ENCODE measurements at places on chromosomes 7 and 10.

DNA sequence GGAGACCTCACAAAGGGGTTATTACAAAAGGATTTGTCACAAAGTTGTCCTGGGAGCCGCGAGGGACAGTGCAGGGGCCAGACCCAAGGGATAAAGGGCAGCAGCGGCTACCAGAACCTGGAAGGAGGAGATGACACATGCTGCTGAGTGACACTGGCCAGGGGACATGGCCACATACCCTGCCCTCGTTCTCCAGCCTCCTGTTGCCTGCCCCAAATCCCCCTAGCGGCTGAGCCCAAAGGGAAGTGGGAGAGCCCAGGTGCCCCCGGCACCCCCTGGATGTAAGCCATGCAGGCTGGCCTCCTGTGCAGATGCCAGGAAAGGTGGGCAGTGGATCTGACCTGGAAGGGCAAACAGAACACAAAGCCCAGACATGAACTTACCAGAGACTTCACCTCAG lies 42.7 kb downstream of the C10orf143 start:
- DNase-seq: no peak

- no peak for DNase-seq
These were observed 182.1 kb downstream of the EVX1 start for GRCh38 chr7:27424749-27425148.

DNA sequence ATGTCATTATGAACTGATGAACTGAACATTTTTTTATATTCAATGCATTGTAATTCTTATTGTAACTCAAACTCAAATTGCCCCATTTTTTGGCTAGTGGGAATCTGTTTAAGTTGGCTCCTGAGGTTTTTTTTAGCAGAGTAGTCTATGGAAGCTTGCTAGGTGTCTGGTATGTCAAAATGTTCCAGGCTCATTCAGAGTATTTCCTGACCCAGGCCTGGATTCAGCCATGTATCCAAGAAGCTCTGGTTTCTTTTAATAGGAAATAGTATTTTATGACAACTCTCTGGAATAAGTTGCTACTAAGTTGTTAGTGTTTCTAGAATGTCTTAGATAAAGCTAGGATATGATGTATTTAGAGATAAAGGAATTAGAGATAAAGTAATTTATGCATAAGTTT lies 288.0 kb downstream of the ARL4A start:
- no peak for DNase-seq

DNA sequence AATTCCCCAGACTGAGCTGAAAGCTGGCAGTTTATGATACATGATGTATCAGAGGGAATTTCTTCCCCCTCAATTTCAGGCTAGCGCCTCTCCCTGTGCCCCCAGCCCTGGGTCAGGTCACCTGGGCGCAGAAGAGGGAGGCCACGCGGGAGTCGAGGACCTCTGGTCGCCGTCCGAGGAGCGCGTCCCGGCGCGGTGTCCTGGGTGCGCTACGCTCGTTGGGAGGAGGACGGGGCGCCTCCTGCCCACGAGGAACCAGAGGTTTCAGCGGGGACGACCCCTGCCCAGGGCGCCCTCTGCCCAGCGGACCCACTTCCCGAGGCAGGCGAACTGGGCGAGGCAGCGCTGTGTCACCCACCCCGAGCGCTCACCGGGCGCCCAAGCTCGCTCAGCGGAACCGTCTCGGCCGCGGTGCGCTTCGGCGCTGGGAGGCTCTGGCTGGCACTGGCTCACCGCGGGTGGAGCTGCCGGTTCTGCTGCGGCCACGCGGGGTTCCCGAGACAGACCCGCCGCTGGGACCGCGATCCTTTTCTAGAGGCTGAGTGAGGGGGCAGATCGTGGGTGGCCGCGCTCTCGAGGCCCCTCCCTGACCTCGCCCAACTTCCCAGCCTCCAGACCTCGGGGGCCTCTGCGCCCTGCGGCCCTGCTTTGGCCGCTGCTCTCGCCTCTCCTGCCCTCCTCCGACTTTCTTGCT lies at the start of gene FAM237B:
Gene FAM237B (minus strand): TSS at position 504 of the 694 bp plus-strand sequence. CDS start 1,556 bp downstream, outside the sequence.
- DNase-seq: no peak

DNA sequence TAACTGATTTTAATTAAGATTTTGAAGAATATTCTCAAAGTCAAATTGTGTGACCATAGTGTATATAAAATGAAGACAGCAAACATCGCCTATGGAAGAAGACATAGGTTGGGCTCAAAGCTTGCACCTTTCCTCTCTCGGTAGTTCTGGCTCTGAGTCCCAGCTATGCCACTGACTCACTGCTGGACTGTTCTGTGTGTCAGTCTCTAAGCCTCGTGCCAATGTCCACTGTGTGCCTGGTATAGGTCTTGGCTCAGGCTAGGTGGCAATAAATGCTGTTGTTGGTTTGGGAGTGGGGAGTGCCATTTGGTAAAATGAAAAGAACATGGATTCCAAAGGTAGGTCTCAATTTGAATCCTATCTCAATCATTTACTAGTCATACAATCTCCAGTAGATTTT lies 137.5 kb upstream of the RHEB start:
- DNase-seq: no peak

DNA sequence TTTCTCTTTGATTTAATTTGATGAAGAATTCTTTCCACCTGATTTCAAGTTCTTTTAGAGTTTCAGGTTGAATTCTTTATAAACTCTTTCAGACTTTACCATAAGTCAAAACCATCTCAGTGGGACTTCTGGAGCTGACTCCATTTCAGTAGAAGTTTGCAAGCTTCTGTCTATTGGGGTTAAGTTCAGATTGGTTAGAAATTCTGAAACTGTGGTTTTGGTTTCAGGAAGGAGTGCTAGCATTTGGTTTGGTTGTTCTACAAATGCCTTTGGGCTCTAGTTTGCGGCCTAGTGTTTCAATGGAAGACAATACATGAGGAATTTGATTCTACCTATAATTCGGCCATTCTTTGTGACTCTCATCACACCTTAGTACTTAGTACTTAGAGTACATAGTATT lies 176.8 kb upstream of the RHOBTB1 start:
- DNase-seq: no peak

DNA sequence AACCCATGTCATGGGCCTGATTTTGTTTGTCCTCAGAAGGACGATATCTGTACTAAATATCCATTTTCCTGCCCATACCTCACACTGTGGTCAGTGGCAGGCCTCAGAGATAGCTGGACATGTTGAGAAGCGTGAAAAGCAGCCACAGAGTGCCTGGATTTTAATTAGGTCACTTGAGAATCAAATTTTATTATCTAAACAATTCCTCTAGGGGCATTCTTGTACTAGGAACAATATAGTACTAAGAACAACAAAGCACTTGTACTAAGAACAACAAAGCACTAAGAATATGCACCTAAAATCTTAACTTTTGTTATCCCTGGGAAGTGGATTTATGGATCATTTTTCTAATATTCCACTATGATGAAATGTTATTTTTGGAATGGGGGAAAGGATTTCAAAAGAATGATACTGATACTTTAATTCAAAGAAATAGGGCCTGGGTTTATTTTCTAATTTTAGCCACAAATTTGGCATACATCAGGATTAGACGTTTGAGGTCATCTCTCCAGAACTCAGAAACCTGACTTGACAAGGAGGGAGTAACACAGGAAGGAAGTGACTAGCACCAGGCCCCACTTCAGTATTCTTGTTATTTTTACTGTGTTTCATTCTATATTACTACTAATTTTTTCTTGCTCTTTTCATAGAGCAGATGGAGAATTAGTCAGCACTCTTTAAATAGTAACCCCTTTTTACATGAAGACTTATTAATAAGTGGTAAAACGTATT lies 112.2 kb downstream of the EXOC4 start:
- DNase-seq: no peak

DNA sequence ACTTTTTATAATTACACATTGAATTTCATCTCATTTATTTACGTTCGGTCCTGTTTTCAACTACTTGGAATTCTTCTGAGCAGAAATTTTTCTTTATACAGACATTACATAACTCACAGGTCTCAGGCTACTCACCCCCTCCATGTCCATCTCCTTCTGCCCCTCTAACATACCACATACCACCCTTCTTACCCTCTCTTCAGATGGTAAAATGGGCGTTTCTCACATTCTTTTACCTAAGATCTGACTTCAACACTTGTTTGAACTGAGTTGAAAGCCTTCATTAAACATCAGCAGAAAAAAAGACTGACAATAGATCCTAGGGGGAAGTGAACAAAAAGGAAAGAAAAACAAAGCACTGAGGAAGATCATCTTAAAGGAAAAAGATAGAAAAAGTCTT lies 309.7 kb downstream of the CTNNA3 start:
- no peak for DNase-seq

DNA sequence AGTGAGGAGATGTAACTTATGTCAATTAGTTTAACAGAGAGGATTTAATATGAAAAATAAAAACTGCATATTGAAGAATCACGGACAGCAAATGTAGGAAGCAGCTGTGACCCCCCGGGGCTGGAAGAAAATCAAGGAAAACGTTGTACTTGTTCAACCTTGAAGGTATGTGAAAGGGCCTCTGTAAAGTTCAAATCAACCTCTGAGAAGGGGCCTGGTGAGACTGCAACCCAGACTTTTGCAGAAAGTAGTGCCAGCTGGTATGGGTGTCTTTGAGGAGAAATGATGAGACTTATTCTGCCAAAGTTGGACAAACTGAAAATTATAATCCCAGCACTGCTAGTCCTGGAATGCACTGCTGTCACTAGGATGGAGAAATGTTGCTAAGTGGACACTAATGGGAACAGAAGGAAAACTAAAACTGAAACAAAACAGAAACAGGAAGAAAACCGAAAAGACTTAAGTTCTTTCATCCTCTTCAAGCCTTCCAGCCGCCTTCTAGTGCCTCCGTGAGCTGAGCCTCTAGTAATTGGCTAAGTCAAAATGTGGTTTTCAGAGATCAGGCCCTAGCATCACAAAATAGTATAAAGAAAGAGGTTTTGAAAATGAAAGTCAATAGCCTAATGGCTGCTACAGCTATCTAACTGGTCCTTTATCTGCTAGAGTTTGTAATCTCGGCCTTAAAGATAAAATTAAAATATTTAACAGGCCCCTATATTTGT lies 253.7 kb upstream of the SORCS1 start:
- DNase-seq: no peak

- DNase-seq: no peak
These were observed 181.3 kb downstream of the SDK1 start for GRCh38 chr7:3482147-3482921.

DNA sequence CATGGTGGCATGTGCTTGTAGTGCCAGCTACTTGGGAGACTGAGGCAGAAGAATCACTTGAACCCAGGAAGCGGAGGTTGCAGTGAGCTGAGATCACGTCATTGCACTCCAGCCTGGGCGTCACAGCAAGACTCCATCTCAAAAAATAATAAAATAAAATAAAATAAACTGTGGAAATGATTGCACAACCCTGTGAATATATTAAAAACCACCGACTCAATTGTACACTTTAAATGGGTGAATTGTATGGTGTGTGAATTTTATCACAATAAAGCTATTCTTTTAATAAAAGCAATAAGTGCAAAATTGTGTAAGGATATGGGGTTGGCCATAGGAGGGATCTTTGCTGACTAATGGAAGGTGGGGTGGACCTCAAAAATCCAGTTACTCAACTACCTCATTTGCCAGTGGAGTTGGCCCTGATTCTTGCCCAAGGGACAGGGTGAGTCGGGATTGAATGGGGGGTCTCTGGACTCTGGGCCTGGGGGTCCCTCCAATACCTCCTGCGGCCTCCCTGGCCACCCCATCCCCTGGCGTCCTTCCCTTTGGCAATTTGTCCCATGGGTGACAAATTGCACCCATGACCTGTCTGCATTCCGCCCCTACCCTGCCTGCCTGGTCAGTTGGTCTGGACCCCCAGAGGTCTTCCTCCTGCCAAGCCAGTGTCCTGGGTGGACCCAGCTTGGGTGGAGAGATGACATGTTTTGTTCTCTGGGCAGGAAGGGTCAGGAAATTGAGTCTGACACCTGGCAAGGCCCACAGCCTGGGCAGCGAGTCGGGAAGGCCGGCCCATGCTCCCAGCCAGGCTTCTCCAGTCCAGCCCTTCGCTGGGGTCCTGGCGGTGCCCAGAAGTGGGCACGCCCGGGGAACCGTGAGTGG lies 61.7 kb upstream of the ELN start:
- no peak for DNase-seq

DNA sequence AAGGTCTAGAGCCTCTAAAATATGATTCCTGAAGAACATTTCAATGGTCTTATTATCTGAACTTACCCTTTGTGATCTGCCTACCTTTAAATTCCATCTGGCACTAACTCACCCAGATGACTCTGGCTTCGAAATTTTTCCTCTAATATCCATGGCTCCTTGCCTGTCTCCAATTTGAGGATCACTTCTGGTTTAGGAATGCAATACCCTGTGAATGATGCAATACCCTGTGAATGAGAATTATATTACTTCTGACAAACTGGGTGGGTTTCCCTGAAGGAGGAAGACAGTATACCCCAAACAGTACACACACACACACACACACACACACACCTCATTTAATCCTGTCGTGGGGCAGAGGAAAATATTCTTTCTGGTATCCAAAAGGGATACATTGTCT lies 115.3 kb downstream of the ZNF33B start:
- no peak for DNase-seq

GRCh38 chr7:132328047-132328620 lies 248.1 kb downstream of the PLXNA4 start:
- no peak for DNase-seq

- DNase-seq: no peak
These were observed 83.5 kb downstream of the ZMYND11 start for GRCh38 chr10:218798-219197.

GRCh38 chr10:103901299-103901698 lies 16.7 kb downstream of the STN1 start:
- DNase-seq: no peak

DNA sequence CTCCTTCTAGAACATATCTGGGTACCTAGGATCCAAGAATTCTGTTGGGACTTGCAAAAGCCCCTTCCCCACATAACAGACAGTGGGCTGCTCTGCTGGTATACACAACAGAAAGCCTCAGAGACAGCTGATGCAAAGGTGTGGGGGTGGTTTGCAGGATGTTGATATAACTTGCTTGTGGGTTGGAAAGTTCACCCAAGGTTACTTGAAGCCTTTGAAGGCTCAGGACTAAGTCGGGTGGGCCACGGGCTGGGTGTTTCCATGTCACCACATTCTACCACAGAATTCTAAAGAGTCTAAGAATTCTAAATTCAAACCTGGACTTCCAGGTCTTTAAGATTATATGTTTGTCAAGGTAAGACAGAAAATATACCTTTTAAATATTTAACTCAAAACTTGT lies 7.4 kb upstream of the NRCAM start:
- DNase-seq: no peak

DNA sequence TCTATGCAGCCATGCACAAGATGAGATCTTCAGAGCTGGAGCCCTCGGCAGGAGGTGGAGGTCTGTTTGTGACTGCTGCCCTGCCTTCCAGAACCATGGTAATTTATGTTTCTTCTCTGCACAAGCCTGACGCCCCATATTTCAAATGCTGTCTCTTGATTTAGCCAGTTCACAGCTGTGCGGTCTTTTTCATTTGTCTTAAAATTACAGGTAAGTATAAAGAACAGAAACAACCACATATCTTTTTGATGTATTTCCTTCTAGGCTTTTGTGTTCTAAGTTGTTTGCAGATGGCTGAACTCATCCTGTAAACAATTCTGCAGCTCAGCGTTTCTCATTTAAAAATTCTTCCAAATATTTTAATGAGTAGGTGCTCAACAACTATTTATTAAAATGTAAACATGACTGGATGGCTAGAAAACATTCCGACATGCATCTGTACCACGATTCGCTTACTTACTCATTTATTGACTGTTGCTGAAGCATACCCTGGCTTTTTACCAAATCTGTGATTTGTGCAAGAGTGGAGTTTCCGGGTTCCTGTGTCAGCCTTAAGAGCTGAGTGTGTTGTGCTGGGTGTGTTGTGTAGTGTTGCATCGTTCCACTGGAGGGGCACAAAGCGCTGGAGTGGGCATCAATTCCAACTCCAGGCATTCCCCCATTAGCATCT lies 58.9 kb downstream of the PIP4K2A start:
- DNase-seq: peak; percentile 31

Data from CD4-positive, alpha-beta T cell treated with Interferon alpha-2 for 1 hour (primary cell).